ENCODE measurements at places on chromosomes 7 and 10.

DNA sequence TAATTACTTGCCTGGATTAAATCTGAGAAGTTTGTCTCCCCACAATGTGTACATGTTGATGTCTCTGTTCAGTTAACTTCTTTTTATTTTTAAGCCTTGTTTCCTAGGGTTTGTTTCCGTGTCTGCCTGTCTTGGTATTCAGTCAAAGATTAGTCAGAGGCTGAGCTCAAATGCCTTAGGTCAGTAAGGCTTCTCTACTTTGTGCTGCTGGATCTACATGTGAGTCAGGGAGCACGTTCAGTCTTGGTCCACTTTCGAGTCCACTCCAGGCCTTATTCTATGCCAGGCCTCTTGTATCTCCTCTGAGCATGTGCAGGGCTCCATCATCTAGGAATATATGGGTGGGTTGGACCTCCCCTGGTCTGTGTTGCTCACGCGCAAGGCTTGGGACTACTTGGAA is 93.3 kb upstream of the FZD8 start:
- DNase-seq: no peak

DNA sequence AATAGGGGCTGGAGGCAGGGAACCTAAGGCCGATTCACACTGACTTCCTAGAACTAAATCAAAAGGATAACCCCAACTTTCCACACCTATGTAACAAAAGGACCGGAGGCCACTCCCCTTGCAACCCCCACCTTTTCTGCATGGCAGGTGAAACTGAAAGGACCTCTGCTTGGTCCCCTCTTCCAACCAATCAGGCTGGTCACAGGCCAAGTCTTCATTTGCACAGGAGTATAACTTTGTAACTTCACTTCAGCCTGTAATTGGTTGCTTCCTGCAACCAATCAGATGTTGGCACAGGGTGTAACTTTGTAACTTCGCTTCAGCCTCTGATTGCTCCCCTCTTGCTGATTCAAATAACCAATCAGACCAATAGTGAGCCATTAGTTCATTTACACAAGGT is 190.0 kb downstream of the FAM107B start:
- DNase-seq: no peak

GRCh38 chr7:148473703-148474480 is 116.7 kb upstream of the C7orf33 start:
- no peak for DNase-seq

DNA sequence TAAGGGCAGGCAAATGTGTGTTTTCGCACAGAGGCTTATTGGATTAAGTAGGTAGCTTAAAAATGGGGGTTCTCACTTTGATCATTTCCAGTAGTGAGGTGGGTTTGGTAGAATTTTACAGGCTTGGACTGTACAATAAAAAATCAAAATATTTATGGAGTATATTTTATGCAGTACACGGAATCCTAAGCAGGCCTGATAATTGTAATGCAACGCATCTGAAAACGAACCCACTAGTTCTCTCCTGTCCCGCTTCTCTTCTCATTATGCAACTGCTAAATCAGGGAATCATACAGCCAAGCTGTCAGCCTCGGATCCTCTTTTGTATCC is 377 bp upstream of the POLR1F start:
- DNase-seq: no peak

- DNase-seq: no peak
Measured at GRCh38 chr10:132845041-132845551, 59.1 kb upstream of the NKX6-2 start.
